ENCODE measurements at places on chromosomes 11 and 22.

DNA sequence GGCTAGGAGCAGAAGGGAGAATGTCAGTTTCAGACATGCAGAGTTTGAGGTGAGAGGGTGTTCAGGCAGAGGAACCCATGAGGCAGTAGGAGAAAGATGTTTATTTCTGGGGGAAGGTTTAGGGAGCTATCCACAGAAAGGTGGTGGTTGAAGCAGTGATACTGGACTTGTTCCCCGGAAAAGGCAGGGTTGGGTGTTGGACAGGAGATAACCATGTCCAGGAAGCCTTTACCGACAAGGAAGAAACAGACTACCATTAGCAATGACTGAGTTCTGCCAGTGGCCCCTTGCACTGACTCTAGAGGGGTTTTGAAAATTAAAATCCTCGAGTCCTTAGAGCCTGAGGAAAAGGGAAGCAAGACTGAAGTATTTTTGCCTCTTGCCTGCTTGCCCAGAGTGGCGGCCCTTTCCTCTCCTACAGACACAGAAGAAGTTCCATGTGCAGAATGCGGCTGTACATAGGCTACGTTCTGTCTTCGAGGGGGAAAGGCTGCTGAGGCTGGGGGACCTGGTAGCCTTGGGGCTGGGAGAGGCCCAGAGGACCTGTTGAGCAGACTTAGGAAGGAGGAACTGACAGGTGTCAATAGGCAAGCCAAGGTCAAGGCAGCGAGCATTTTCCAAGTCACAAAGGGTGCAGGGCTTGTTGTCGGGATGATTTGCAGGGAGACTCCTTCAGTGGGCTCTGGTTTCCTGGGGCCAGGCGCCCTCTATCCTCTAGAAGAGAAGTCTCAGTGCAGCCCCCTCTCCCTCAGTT lies 146.7 kb downstream of the LDLRAD3 start:
- no peak for DNase-seq

- no peak for DNase-seq
Measured at GRCh38 chr11:2207773-2208621, 36.4 kb upstream of the TH start.

GRCh38 chr11:73539506-73540084 lies 58.3 kb downstream of the FAM168A start:
- DNase-seq, result no peak

DNA sequence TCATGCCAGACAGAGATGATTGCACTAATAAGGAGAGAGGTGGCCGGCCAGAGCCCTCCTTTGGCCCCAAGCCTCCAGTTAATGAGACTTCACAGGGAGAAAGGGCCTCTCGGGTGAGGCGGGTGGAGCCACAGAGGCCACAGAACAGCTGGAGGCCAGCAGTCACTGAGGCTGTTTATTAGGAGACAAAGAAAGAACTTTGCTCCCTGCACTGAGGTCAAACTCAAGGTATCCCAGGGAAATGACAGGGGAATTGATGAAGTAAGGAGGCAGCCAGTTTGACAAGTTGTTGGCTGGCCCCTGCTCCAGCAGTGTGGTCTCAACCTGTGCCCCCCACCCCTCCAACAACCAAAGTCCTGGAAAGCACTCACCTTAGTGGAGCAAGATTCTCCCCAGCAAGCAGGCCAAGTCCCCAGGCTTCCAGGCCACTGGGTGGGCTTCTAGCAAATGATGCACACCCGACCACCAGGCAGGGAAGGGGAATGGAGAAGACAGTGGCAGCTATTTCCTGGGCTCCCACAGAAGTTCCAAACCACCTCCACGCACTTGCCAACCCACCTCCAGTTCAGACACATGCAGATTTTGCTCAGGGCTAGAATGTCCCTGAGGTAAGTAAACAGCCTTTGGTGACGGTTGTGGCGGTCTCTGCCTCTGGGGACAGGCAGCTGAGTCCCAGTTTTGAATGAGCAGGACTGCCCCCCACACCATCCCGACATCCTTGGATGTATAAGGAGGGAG lies 53.2 kb downstream of the RPUSD4 start:
- DNase-seq, result no peak

DNA sequence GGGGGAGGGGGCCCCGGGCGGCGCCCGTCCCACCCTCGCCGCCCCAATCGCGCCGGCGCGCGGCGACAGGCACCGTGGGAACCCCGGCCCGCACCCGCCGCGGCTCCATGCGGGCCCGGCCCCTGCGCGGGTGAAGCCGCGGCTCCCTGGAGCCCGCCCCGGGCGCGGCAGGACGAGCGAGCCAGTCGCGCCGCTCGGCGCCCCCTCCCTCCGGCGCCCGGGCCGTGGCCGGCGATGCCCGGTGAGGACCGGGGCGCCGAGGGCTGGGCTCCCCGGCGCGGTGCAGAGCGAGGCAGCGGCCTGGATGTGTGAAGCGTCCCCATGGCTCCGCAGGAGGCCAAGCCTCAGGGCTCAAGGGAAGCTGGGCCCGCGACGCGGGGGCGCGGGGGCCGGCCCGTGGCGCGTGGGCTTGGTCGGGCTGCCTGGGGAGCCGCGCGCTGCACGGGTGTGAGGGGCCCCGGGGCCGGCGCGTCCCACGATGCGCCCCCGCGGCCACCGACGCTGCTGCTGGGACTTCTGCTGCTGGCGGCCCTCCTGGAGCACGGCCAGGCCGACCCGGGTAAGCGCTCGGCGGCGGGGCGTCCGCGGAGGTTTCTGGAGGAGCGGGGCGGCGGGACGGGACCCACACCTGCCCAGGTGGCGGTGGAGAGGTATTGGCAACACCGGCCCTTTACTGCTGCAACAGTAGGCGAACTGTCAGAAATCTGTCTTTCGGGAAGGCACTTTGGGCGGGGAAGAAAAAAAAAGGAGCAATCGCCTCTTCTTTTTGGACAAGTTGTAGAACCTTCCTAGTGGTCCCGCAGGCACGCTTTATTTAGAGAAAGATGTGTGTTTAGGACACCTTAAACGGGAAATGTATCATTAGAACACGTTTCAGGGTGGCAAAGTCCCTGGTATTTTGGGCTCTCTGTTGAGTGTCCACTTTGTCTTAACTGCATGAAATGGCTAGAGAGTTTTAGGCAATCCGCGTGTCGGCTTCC lies 119.4 kb downstream of the HIPK3 start:
- DNase-seq, result no peak

DNA sequence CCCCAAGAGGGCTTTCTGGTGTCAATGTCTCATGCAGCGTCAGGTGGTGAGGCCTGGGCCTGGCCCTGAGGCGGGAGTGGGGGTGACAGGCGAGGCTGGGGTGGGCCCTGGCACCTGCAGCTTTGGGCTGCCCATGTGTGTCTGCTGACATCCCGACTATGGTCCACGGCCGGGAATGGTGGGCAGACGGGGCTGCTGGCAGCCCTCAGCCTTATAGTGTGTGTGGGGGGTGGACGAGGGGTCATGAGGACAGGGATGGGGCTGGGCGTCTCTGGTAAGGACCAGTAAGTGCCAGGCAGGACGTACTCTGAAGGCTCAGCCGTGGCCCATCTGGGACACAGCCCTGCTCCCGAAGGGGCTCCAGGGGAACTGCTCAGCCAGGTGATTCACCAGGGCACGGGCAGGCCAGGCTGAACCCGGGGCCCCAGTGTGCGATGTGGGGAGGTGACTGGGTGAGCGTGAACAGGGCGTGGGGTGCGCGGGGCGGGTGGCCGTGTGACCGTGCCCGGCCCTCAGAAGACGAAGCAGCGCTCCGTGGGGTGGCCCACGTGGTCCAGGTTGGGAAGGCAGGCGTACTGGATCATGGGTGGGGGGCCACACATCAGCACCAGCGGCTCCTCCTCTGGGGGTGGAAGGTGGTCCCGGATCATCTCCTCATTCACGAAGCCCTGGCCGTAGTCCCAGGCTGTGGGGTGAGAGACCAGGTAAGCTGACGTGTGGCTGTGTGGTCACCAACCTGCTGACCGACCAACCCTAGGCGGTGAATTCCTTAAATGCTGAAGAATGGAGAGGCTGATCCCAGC lies 4.8 kb upstream of the POLDIP3 start:
- no peak for DNase-seq

GRCh38 chr11:38818720-38819119 lies 2220.7 kb upstream of the RAG2 start:
- no peak for DNase-seq

- DNase-seq, result no peak
Measured at GRCh38 chr11:27754035-27755017, 54.1 kb upstream of the BDNF start.

GRCh38 chr22:25573841-25574240 lies 9.4 kb downstream of the GRK3 start:
- no peak for DNase-seq

GRCh38 chr22:45318558-45319323 lies 9.0 kb downstream of the FAM118A start:
- DNase-seq, result peak; percentile 58

DNA sequence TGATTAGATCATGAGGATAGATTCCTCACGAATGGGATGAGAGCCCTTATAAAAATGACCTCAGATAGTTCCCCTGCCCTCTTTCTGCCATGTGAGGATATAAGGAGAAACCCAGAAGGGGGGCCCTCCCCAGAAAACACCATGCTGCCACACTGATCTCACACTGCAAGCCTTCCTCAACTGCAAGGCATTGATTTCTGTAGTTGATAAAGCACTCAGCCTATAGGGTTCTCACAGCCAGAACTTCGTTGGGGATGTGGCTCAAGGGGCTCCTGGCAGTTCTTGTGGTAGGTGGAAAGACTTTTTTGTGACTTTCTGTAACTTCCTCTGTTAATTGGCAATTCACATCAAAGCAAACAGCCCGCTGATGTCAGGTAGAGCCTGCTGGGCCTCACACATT lies 108.9 kb downstream of the CD44 start:
- no peak for DNase-seq

DNA sequence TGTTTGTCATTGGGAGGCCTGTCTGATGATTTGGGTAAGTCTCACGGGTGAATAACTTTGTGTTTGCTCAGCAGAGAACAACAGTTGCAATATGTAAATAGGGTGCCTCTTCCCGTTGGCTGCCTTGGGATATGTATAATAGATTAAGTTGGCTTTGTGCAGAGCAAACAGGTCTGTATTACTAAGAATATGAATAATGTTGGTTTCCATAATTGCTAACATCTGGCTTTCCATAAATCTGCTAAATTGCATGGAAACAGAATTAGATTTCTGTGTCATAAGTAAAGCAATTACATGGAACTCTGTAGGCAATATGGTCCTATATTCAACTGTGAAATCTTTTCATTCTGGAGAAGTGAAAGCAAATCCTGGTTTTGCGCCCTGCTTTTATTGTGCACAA lies 636.0 kb upstream of the ANO5 start:
- no peak for DNase-seq

- DNase-seq, result no peak
Measured at GRCh38 chr11:130037881-130038585, 31.7 kb upstream of the APLP2 start.

GRCh38 chr11:122207921-122208764 lies 92.1 kb upstream of the BLID start:
- DNase-seq, result no peak

- no peak for DNase-seq
Measured at GRCh38 chr11:12704049-12704448, 29.8 kb downstream of the TEAD1 start.

DNA sequence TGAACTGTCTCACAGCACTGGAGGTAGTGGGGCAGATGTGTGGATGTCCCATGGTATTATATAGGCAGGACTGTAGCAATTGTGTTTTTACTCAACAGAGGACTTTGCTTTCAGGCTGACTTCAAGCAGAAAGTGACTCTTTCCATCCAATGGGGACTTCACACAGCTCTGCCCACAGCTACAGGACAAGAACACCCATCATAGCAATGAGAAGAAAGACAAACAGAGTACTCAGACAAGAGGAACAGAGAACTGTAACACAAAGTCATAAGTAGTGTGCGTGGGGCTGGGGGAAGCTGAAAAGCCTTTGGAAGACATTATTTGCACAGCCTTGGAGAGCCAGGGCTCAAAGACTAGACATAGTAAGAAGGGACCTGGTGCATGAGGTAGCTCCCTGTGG lies 70.3 kb downstream of the CCDC81 start:
- no peak for DNase-seq

GRCh38 chr11:65417702-65418430 lies 4.7 kb upstream of the NEAT1 start:
- no peak for DNase-seq

DNA sequence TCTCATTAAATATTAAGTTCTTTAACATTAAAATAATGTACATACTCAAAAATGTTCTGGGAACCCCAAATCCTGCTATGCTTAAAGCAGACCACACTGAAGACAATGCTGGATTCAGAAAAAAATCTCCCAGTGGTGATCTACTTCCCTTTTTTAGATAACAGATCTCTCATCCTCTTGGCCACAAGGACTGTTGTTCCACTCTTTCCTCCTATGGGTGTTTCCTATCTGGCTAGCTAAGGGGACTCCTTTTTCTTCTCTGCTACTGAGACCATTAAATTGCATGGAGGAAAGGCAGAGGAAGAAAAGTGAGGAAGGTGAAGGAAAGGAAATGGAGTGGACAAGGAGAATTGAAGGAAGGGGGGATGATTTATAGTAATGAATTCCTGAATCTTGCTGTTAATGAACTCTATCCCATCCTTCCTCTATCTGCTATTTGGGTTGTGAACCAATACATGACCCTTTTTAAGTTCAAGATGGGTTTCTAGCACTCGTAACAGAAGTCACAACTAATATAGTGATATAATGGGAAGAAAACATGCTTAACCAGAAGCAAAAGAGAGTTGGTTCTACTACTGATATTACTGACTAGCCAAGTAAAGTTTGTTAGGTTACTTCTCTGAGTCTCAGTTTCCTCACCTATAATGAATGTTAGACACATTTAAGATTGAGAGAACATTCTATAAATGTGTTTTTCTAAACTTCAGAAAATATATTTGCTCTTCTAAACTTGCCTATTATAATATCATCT lies 53.2 kb downstream of the PIK3C2A start:
- no peak for DNase-seq

GRCh38 chr11:62241095-62241494 lies 944 bp upstream of the SCGB1D2 start:
- no peak for DNase-seq

GRCh38 chr11:76038608-76039007 lies 167.7 kb downstream of the WNT11 start:
- DNase-seq, result no peak

GRCh38 chr22:19113429-19113828 lies 8.8 kb downstream of the DGCR2 start:
- DNase-seq, result no peak

DNA sequence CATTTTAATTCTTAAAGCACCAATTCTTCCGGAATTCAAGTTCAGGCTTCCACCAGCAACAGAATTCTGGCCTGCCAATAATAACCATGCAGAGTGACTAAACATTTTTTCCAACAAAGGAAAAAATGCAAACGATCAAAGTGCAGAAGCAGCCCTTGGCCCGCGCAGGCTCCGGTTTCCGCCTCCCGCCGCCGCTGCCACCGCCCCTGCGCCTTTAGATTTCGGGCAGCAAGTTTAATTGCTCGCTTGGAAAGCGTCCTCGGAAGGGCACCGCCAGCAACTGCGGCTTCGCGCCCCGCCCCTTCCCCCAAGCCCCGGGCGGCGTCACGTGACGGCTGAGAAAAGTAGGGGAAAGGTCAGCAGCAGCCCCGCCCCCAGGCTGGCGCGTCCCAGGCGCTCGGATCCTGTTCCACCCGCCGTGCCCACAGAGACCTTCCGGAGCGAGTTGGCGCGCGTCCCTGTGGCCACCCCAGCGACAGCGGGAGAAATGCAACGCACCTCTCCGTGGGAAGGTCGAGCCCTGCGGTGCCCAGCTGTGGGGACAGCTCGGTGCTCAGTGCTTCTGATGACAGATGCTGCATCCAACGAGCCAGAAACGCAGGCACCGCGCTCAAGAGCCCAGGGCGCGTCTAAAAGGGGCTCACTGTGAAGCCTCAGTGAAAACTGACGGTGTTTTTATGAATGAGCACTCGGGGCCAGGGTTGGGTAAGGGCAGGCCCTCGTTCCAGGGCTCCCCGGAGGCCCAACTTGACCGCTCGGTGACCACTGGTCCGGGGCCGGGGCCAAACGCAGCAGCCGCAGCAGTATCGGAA lies 2.5 kb downstream of the CPT1A start:
- DNase-seq, result peak; percentile 96

GRCh38 chr11:125062931-125063428 lies at the start of gene SLC37A2:
Gene SLC37A2 (plus strand): TSS chr11:125063305. CDS start chr11:125063368, 63 bp downstream.
- no peak for DNase-seq

All from T-helper 9 cell (primary cell).